Activated naive CD8-positive, alpha-beta T cell treated with anti-CD3 and anti-CD28 coated beads, Interleukin-2, amount 10 ng/mL, durations not matched to agents 7 days and 5 days (primary cell): ENCODE measurements at places on chromosomes 16 and 17. TPM values are rescaled to one million over a fixed set of nuclear protein-coding genes. Genes with fewer than 3 reads are reported as not detected.

DNA sequence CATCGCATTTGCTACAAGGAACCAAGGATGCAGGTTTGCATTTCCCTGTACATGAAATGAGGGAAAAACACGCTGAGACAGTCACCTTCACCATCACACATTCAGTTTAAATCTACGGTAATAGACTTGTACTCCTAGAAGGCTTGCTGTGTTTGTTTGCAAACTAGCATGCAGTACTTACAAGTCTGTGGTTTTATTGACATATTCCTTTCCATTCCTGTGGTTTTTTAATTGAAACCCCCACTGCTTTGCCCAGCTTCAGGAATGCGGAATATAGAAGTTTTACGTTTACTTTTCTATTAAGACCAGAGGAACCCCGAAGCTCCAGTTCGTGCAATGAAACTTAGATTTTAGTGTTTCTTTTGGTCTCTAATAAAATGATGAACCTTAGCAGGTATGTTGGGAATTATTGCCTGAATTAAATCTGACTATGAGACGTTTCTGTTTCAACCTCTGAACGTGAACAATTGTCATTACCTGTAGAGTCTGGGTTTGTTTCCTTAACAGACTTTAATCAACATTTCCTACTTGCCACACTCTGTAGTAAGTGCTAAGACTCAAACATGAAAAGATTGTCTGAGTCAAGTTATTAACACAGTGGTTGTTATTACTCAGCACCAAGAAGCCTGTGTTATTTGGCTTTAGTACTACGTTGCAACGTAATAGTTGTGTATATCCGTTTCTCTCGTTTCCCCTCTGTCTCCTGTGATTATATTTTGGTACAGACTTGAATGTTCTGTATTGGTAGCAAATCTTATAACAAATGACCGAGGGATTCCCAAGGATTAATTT, 793.3 kb upstream of the GOT2 start:
- H3K27me3 ChIP-seq: no peaks in the 10 kb centered on the region
- H3K36me3 ChIP-seq: no peaks in the 10 kb centered on the region
- H3K4me1 ChIP-seq: no peaks in the 10 kb centered on the region
- H3K4me3 ChIP-seq: no peak overlapping the region

HS3ST3A1 gene
- total RNA-seq: not detected

DNA sequence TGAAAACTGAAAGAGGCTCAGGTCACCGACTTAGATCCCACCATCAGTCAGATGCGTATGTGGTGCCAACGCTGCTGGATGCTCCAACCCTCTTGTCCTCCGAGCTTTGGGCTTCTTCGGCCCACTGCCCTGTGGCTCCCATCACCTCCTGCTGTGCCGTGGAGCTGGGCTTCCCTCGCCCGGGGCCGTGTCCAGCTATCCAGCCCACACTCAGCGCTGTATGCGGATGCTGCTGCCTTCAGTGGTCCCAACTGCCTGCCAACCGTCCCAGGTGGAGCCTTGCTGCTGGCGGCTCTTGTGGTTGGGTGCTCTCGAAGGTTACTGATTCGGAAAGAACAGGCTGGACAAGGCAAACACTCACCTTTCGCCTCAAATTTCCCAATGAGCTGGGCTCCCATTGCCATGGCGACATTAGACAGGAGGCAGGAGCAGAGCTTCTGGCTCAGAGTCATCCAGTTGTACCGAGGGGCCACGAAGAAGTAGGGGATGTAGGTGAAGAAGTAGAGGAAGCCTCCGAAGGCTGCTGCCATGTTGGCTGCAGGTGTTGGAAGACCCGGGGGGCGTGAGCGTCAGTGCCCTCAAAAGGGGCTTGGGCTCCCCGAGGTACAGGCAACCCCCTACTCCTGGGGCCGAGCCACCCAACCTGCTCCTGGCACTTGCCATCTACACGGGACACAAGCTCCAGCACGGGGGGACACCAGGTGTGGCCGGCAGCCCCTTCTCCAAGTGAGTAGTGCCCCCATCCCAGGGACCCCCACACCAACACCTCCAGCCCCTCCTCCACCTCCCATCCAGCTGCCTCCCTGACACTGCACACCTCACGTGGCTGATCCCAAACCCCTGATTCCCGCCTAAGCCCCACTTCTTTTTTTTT, 32.2 kb downstream of the ABCA3 start:
- DNase-seq: no peak
- H3K4me3 ChIP-seq: no peak overlapping the region
- H3K27me3 ChIP-seq: no peaks in the 10 kb centered on the region
- H3K27ac ChIP-seq: no peak overlapping the region
- no peaks in the 10 kb centered on the region for H3K4me1 ChIP-seq
- H3K36me3 ChIP-seq: no peaks in the 10 kb centered on the region

DNA sequence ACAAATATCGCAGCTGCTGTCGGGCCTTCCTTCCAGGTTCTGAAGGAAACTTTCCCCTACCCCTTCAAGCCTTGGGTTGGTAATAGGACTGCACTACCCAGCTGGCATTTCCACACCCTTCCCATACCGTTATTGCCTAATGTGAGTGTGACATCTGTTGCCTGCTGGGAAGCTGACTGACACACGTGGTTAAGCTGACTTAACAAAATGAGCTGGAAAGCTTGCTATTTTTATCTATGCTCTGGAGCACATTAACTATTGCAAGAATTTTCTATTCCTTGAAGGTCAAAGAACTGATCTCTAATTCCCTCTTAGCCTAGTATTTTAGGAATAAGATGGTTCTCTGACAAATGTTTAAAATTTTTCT, 79.5 kb downstream of the PMP22 start:
- no peak for DNase-seq
- no peaks in the 10 kb centered on the region for H3K36me3 ChIP-seq
- peaks cover 10% of the 10 kb centered on the region for H3K27me3 ChIP-seq
- no peak overlapping the region for H3K4me3 ChIP-seq
- no peak overlapping the region for H3K27ac ChIP-seq

- DNase-seq: no peak
- H3K4me1 ChIP-seq: no peaks in the 10 kb centered on the region
- H3K27me3 ChIP-seq: no peaks in the 10 kb centered on the region
- H3K4me3 ChIP-seq: no peak overlapping the region
- H3K27ac ChIP-seq: no peak overlapping the region
- no peaks in the 10 kb centered on the region for H3K36me3 ChIP-seq
Measured at GRCh38 chr17:13919818-13920217, 149.5 kb upstream of the COX10 start.

RNF222 gene
- 0.31 TPM for total RNA-seq

DNA sequence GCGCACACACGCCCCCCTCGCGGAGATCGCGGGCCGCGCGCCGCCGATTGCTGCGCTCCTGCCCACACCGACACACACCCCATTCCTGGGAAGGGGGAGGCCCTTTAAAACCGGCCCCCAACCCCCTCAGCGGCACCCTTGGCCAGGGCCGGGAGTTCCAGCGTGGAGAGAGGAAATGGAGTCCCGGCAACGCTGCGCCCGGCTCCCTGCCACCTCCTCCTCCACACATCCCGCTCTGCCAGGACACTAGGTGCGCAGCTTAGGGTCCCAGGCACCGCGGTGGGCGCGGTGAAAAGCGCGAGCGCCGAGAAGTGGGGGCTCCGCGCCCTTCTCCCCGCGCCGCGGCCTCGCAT, 397 bp downstream of the CDC42EP4 start:
- DNase-seq: no peak
- H3K27ac ChIP-seq: no peak overlapping the region
- peak overlapping the region; percentile 83 for H3K4me3 ChIP-seq
- peaks cover 19% of the 10 kb centered on the region for H3K27me3 ChIP-seq
- no peaks in the 10 kb centered on the region for H3K4me1 ChIP-seq

GCGR gene
- total RNA-seq: not detected

- H3K27me3 ChIP-seq: no peaks in the 10 kb centered on the region
- DNase-seq: no peak
- H3K36me3 ChIP-seq: peaks cover 6% of the 10 kb centered on the region
- no peak overlapping the region for H3K4me3 ChIP-seq
- peaks cover 38% of the 10 kb centered on the region for H3K4me1 ChIP-seq
- H3K27ac ChIP-seq: peak overlapping the region; percentile 27
Measured at GRCh38 chr16:23974223-23974622, 138.4 kb downstream of the PRKCB start.

CDRT15 gene
- not detected for total RNA-seq
